Activated CD8-positive, alpha-beta T cell treated with anti-CD3 and anti-CD28 coated beads, Interleukin-2, amount 10 ng/mL, durations not matched to agents 7 days and 5 days (primary cell): ENCODE measurements at places on chromosomes 12 and 14. TPM values are rescaled to one million over a fixed set of nuclear protein-coding genes. Genes with fewer than 3 reads are reported as not detected.

Gene ADCY6
- 0.18 TPM for total RNA-seq

Gene CCDC177
- total RNA-seq, result not detected

Gene PLCZ1
- not detected for total RNA-seq

GRCh38 chr14:32366256-32366879 is 37.3 kb downstream of the AKAP6 start:
- no peak for DNase-seq
- H3K4me1 ChIP-seq, result no peaks in the 10 kb centered on the region
- H3K27ac ChIP-seq, result no peak overlapping the region
- H3K4me3 ChIP-seq, result no peak overlapping the region
